ENCODE measurements at places on chromosomes 5 and 9. TPM values are rescaled to one million over a fixed set of nuclear protein-coding genes. Genes with fewer than 3 reads are reported as not detected.

The RUSC2 gene
- 27.2 TPM for total RNA-seq

The PFN3 gene
- total RNA-seq, result not detected

The TLX3 gene
- total RNA-seq, result not detected

The LRRC19 gene
- total RNA-seq, result under 0.01 TPM

The UAP1L1 gene
- 15.6 TPM for total RNA-seq

The THBS4 gene
- total RNA-seq, result 1.0 TPM

The EPB41L4A gene
- total RNA-seq, result 13.9 TPM

The SLC34A3 gene
- not detected for total RNA-seq

The DELE1 gene
- total RNA-seq, result 56.1 TPM

The PCDHB10 gene
- total RNA-seq, result 2.5 TPM

The CCDC192 gene
- not detected for total RNA-seq

The MAP1B gene
- total RNA-seq, result 200 TPM

The ZNF658 gene
- 7.3 TPM for total RNA-seq

The NCS1 gene
- 26.7 TPM for total RNA-seq

The RNF208 gene
- 0.39 TPM for total RNA-seq

The GMCL2 gene
- total RNA-seq, result not detected

The PCDHGB6 gene
- total RNA-seq, result 9.5 TPM

The SAXO1 gene
- total RNA-seq, result 0.13 TPM

The HEMGN gene
- not detected for total RNA-seq

The PRR7 gene
- 11.9 TPM for total RNA-seq

The GDNF gene
- total RNA-seq, result 0.43 TPM

The PCDHA9 gene
- 0.26 TPM for total RNA-seq

The HCN1 gene
- not detected for total RNA-seq

The SPINK13 gene
- 1.4 TPM for total RNA-seq

The PDE6A gene
- not detected for total RNA-seq

The SHISAL2B gene
- total RNA-seq, result not detected

The LCN12 gene
- not detected for total RNA-seq

The NTNG2 gene
- total RNA-seq, result 40.5 TPM

The LCN9 gene
- total RNA-seq, result not detected

The BAAT gene
- total RNA-seq, result not detected

The MORN5 gene
- total RNA-seq, result not detected

The SLC9A3 gene
- total RNA-seq, result 1.1 TPM

The LCP2 gene
- not detected for total RNA-seq

The PCDHGB3 gene
- total RNA-seq, result 8.6 TPM

The SPATA31D4 gene
- total RNA-seq, result not detected

The IL5 gene
- total RNA-seq, result not detected

The TNC gene
- 1,433 TPM for total RNA-seq

The PCDHB14 gene
- 3.8 TPM for total RNA-seq

The GALNT12 gene
- 26.9 TPM for total RNA-seq

The RLN2 gene
- not detected for total RNA-seq

The CATSPER3 gene
- 0.13 TPM for total RNA-seq

The FSTL4 gene
- total RNA-seq, result not detected

The EGFLAM gene
- total RNA-seq, result 24.9 TPM

All from articular chondrocyte of knee joint (primary cell).